ENCODE measurements at places on chromosomes 4 and X. TPM values are rescaled to one million over a fixed set of nuclear protein-coding genes. Genes with fewer than 3 reads are reported as not detected.

Gene AIFM1
- 48.8 TPM for total RNA-seq

GRCh38 chr4:111676533-111676932, 468.7 kb upstream of the FAM241A start:
- no peak for DNase-seq

DNA sequence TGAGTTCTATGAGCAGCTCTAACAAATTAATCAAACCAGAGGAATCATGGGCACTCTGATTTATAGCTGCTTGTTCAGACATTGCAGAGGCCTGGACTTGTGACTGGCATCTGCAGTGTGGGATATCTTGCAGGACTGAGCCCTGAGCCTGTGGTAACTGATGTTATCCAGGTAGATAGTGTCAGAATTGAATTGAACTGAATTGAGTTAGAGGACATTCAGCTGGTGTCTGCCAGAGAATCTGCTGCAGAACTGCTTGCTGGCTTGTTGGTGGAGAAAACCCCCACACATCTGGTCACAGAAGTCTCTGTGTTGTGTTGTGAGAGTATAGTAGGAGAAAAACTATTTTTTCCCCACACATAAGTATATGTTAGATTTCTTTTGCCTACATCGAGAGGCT, 42.2 kb downstream of the SMIM20 start:
- no peak for DNase-seq

DNA sequence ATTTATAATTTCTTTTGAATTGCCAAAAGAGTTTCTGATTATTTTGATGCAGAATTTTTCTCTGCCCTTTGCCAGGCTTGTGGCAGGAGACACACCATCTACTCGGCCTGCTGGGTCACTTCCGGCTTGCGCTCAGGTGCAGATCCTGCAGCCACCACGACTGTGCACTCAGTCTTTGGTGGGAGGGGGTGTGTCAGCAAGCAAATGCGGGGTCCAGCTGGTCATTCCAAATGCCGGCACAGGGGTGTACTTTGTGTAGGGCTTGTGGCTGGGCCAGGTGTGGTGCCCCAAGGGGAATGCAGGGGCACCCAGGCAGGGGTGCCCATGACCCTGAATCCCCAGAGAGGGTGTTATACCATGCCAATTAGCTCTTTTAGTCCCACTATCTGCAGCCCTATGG, 673.0 kb downstream of the TLL1 start:
- no peak for DNase-seq

- DNase-seq = no peak
Measured at GRCh38 chrX:107646735-107647134, 18.4 kb downstream of the PRPS1 start.

DNA sequence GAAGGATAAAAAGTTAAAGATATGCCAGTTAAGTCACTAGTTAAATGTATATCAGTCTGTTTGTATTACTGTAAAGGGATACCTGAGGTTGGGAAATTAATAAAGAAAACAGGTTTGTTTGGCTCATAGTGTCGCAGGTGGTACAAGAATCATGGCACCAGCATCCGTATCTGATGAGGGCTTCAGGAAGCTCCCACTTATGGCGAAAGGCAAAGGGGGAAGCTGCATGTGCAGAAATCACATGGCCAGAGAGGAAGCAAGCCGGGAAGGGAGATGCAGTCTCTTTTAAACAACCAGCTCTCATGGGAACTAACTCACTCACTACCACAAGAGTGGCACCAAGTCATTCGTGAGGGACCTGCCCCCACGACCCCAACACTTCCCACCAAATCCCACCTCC, 91.9 kb upstream of the SH3RF1 start:
- no peak for DNase-seq

Gene HSFX3
- not detected for total RNA-seq

- no peak for DNase-seq
Measured at GRCh38 chrX:112830540-112830939, 10.1 kb downstream of the AMOT start.

Gene PKD2
- 4.1 TPM for total RNA-seq

- no peak for DNase-seq
Measured at GRCh38 chr4:109600431-109600830, 40.4 kb downstream of the MCUB start.

Gene POLR2B
- 108 TPM for total RNA-seq

DNA sequence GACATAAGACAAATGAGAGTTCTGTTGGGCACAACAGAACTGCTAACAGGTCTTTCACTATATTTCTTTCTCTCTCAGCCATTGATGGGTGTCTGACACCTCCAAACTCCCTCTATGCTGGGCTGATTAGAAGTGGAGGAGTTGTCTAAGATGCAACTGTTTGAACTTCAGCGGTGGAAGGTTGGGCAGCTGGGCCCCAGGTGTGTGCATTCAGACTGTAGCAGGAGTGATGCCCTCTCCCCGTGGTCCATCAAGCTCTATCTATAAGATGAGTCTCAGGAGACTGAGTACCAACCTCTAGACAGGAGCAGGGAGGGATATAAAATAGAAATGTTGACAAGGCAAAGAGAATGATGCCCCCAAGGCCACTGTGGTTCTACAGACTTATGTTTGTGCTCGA, 28.2 kb upstream of the CHRNA9 start:
- DNase-seq = no peak

Gene MAGEC3
- not detected for total RNA-seq

Gene NAT8L
- 0.55 TPM for total RNA-seq

GRCh38 chr4:107452717-107453630, 267.1 kb downstream of the PAPSS1 start:
- DNase-seq = no peak

DNA sequence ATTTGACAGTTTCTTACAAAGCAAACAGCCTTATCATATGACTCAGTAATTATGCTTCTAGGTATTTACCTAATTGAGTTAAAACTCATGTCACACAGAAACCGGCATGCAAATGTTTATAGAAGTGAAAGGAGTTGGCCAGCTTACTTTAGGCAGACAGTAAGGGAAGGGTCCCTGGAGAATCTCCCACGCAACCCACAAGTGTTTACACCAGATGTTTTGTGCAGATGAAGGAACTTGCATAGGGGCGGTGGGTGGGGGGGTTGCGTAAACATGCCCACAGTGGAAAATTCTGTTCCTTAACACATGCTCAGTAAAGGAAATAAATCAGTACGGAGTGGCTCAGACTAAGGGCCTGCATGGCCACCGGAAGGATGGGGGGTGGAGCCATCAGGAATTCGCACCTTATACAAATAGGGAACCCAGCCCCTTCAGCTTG, 330.5 kb upstream of the AADAT start:
- no peak for DNase-seq

DNA sequence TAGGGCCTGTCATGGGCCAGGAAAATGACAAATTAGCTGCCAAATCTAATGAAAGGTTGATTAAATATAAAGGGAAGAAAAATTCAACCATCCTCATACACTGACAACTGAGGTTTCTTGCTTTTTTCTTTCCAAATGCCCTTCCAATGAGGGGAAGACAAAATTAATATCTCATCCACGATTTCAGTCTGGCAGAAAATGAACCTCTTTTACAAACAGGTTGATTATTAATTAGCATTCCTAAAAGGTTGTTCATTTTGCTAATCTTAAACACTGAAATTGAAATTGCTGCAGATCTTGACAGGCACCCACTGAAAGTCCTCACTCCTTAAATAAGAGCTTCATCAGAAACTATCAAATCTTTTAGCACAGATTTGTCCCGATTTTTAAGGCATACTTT, 45.5 kb downstream of the NPFFR2 start:
- DNase-seq = no peak

GRCh38 chr4:6565691-6566390, 9.1 kb upstream of the MAN2B2 start:
- no peak for DNase-seq

DNA sequence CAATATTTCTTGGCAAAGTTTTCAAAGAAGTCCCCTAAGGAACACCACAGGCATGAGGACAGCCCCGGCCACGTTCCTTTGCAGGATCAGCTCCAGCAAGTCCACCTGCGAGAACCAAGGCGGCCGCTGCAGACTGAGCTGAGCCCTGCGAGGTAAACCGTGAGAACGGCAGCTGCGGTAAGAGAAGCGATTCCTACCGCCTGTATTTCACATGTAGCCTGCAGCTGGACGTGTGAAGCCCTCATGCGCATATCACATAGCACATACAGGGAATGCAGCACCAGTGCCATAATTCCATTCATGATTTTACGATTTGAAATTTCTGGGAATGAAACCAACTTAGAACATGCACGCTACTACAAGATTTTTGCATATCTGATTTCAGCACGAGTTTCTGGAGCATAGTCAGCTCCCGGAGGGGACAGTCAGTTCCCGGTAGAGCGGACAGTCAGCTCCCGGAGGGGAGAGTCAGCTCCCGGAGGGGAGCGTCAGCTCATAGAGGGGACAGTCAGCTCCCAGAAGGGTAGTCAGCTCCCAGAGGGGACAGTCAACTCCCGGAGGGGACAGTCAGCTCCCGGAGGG, 41.7 kb downstream of the FGFRL1 start:
- DNase-seq = no peak

GRCh38 chrX:46433892-46434291, 111.3 kb downstream of the ZNF674 start:
- DNase-seq = no peak
